ENCODE measurements at places on chromosomes 4 and X.

- H3K36me3 ChIP-seq = no peaks in the 10 kb centered on the region
- no peak for DNase-seq
- H3K27me3 ChIP-seq = no peaks in the 10 kb centered on the region
- H3K4me1 ChIP-seq = no peaks in the 10 kb centered on the region
- H3K4me3 ChIP-seq = no peak overlapping the region
- peak overlapping the region; percentile 8 for H3K27ac ChIP-seq
Measured at GRCh38 chr4:140249351-140249750, 95.4 kb upstream of the MAML3 start.

DNA sequence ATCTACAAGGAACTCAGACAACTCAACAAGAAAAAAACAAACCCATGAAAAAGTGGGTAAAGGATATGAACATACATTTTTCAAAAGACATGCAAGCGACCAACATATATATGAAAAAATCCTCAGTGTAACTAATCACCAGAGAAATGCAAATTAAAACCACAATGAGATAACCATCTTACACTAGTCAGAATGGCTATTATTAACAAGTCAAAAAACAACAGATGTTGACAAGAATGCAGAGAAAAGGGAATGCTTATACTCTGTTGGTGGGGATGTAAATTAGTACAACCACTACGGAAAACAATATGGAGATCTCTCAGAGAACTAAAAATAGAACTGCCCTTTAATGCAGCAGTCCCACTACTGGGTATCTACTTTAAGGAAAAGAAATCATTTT lies 12.1 kb downstream of the NIPAL1 start:
- no peak overlapping the region for H3K27ac ChIP-seq
- no peaks in the 10 kb centered on the region for H3K27me3 ChIP-seq
- H3K4me1 ChIP-seq = peaks cover 9% of the 10 kb centered on the region
- no peak overlapping the region for H3K4me3 ChIP-seq

GRCh38 chrX:69374569-69374968 lies 129.6 kb upstream of the NALF2 start:
- H3K36me3 ChIP-seq = no peaks in the 10 kb centered on the region
- H3K4me3 ChIP-seq = no peak overlapping the region
- no peaks in the 10 kb centered on the region for H3K4me1 ChIP-seq

GRCh38 chr4:158644760-158645159 lies 26.9 kb downstream of the C4orf46 start:
- H3K27me3 ChIP-seq = no peaks in the 10 kb centered on the region
- no peaks in the 10 kb centered on the region for H3K36me3 ChIP-seq
- no peak overlapping the region for H3K27ac ChIP-seq
- DNase-seq = no peak

DNA sequence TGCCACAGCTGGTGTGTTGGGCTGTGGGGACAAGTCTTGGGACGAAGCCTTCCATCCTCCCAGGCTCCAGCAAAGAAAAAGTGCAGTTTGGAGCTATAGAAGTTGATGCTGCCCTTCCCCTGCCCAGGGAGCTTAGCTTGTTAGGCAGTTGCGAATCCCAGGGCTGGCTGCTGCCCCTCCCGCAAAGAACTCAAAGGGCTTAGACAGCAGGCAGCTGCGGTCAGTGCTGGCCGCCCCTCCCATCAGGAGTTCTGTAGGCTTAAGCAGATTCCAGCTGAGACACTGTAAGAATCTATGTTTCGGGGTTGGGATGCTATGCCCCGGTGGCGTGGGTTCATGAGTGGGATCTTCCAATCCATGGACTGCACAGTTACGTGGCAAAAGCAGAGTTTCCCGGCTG lies 956.7 kb downstream of the GLUD2 start:
- no peak for DNase-seq
- no peak overlapping the region for H3K27ac ChIP-seq
- no peaks in the 10 kb centered on the region for H3K4me1 ChIP-seq
- no peaks in the 10 kb centered on the region for H3K27me3 ChIP-seq
- H3K36me3 ChIP-seq = no peaks in the 10 kb centered on the region

DNA sequence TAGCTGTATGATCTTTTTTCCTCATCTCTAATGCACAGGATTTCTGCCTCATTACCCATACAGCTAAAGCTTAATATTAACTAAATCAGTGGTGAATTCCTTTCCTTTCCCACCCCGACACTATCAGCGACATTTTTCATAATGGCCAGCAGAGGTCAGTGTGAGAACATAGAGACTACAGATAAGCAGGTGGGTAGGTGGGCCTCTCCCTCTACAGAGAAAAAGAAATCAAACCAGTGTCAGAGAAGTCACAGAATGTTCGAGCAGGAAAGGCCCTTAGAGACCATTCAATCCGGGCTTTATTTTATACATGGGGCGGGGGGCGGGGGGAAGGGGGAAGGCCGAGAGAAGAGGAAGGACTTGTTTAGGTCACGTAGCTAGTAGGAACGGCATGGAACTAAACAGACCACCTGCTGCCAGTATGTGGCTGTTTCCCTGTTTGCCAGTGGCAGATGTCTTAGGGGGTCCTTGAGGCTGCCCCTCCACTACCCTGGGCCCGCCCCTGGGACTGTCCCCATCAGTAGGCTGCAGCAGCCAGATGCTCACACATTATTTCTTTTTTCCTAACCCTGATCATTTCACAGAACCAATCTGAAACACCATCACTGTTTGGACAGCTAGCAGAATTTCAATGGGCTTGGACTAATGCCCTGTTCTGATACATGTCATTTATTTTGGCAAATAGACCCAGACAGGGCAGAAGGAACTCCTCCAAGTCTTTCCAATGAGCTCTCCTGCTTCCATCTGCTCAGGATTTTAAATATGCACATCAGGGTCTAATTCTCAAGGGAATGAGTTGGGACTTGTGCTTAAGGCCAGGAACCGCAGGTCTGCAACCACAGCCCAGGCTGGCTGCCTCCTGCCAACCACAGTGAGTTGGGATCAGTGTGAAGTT lies 133.4 kb downstream of the ATG4A start:
- H3K36me3 ChIP-seq = no peaks in the 10 kb centered on the region
- H3K27me3 ChIP-seq = no peaks in the 10 kb centered on the region
- no peak for DNase-seq
- H3K27ac ChIP-seq = peak overlapping the region; percentile 63
- peaks cover 8% of the 10 kb centered on the region for H3K4me1 ChIP-seq

GRCh38 chr4:169756971-169757574 lies 671 bp downstream of the HPF1 start:
- H3K4me1 ChIP-seq = no peaks in the 10 kb centered on the region
- DNase-seq = no peak
- H3K4me3 ChIP-seq = peak overlapping the region; percentile 75
- peaks cover 10% of the 10 kb centered on the region for H3K36me3 ChIP-seq
- no peaks in the 10 kb centered on the region for H3K27me3 ChIP-seq

DNA sequence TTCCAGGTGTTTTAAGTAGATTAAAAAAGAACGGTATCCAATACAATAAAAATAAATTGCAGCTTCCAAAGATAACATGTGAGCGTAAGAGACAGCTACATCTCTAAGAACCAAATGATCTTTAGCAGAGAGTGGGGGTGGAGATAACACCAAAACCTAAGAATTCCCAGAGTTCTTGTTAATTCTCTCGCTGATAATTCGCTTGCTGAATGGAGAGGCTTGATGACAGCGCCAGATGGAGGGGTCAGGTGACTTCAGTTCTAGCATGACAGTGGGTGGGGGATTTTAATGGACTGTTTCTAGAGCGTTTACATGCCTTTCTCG lies 2.3 kb downstream of the CLCN4 start:
- H3K4me3 ChIP-seq = no peak overlapping the region
- no peak overlapping the region for H3K27ac ChIP-seq
- DNase-seq = no peak
- H3K27me3 ChIP-seq = no peaks in the 10 kb centered on the region

DNA sequence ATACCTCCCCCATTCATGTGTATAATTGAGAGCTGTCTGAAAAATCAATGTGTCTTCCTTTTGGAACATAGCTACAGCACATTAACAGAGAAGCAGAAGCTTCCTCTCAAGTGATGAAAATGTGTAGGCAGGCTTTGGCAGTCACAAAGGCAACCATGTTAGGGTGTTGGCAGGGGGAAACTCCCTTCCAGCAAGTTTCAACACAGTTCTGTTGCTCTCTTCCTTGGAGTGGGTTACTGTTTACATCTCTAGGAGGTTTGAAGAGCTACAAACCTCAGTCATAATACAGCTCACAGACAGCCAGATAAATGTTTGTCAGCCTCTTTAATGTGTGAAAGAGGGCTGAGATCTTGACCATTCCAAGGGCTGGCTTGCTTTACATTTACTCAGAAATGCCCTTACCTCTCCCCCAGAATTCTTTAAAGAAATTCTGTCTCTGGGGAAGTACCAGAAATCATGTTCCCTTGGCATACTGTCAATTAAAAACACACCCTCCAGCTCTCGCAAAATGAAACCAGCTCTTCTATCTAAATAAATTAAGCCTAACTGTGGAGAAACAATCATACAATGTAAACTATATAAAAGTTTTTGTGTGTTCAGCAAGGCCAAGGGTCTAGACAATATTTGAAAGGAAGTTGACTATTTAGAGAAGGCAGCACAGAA lies 18.9 kb downstream of the ZBTB33 start:
- DNase-seq = no peak
- no peak overlapping the region for H3K27ac ChIP-seq
- H3K27me3 ChIP-seq = no peaks in the 10 kb centered on the region
- H3K36me3 ChIP-seq = no peaks in the 10 kb centered on the region
- no peaks in the 10 kb centered on the region for H3K4me1 ChIP-seq
- H3K4me3 ChIP-seq = no peak overlapping the region

DNA sequence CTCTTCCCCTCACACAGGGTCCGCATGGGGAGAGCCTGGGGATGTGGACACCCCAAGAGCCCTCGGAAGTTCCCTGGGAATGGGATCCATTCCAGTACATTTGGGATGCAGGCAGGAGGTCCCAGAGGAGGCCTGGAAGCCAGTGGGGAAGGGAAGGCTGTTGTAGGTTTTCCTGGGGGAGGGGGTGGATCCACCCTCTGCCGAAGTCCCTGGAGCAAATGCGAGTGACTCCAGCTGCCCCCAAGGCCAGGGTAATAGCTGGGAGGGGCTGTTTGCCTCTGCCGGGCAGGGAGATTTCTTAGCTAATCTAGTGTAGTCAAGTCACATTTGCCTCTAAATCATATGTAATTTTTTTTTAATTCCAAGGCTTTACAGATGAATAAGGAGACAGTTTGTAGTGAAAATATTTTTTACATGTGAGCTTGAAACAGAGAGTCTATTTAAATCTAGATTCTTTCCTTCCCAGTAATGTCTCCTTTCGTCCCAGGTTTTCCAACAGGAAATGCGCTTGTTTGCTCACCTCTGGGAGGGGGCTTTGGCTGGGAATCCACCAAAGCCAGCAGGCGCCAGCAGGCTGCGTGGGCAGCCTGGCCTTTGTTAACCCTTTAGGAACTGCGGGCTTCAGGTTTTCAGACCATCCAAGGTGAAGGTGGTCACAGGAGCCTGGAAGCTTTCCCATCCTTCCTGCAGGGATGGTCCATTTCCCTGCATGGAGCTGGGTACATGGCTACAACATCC lies 26.8 kb downstream of the SH3TC1 start:
- no peaks in the 10 kb centered on the region for H3K36me3 ChIP-seq
- no peak for DNase-seq
- H3K27ac ChIP-seq = no peak overlapping the region
- H3K4me1 ChIP-seq = peaks cover 10% of the 10 kb centered on the region
- no peak overlapping the region for H3K4me3 ChIP-seq

DNA sequence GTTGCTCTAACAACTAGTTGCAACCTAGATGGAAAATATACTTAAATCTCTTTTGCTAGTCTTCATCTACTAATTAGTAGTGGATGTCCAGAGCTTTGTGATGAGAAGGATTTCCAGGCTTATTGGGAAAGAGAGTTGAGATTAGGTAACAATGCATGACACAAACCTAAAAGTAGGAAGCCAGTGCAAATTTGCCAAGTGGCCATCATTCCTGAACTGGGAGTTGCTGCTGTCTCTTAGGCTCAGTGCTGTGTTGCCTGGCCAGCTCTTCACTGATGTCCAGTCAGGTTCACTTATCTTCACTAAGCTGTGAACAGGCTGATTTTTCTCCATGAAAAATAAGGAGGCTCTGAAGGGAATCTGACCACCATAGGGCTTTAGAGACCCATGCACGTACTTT lies 105.6 kb upstream of the AMOT start:
- no peak overlapping the region for H3K27ac ChIP-seq
- peak; percentile 19 for DNase-seq
- no peaks in the 10 kb centered on the region for H3K27me3 ChIP-seq
- no peaks in the 10 kb centered on the region for H3K36me3 ChIP-seq
- H3K4me1 ChIP-seq = no peaks in the 10 kb centered on the region

DNA sequence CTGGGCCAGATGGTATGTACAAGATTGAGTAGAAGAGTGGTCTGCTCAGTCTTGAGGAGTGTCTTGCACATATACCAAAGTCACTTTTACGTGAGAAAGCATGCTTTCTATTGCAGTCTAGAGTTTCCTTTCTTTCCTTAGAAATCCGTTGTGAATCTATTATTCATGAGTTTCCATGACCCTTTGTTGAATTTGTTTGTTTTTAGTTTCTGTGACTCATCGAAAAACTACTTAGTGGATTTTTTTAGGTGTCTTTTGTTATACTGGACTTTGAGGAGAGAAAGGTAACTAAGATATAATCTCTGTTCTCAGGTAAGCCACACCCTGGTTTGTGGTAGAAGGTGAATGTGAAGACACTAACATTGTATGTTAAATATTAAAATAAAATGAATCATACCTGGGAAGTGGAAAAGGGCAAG lies 23.0 kb downstream of the GALNT7 start:
- no peaks in the 10 kb centered on the region for H3K27me3 ChIP-seq
- no peak overlapping the region for H3K27ac ChIP-seq
- no peaks in the 10 kb centered on the region for H3K36me3 ChIP-seq
- no peak for DNase-seq
- no peak overlapping the region for H3K4me3 ChIP-seq
- peaks cover 6% of the 10 kb centered on the region for H3K4me1 ChIP-seq

- no peak for DNase-seq
- peaks cover 51% of the 10 kb centered on the region for H3K36me3 ChIP-seq
- no peak overlapping the region for H3K4me3 ChIP-seq
Measured at GRCh38 chr4:112425823-112426222, 90.2 kb downstream of the NEUROG2 start.

- DNase-seq = no peak
- peaks cover 11% of the 10 kb centered on the region for H3K36me3 ChIP-seq
- H3K27me3 ChIP-seq = no peaks in the 10 kb centered on the region
- H3K4me1 ChIP-seq = no peaks in the 10 kb centered on the region
- H3K4me3 ChIP-seq = no peak overlapping the region
- no peak overlapping the region for H3K27ac ChIP-seq
Measured at GRCh38 chr4:2306773-2307410, 45.0 kb upstream of the MXD4 start.

- H3K4me1 ChIP-seq = no peaks in the 10 kb centered on the region
- no peaks in the 10 kb centered on the region for H3K36me3 ChIP-seq
Measured at GRCh38 chr4:53608242-53608641, 17.0 kb upstream of the LNX1 start.
